ENCODE measurements at places on chromosomes 6 and 20.

DNA sequence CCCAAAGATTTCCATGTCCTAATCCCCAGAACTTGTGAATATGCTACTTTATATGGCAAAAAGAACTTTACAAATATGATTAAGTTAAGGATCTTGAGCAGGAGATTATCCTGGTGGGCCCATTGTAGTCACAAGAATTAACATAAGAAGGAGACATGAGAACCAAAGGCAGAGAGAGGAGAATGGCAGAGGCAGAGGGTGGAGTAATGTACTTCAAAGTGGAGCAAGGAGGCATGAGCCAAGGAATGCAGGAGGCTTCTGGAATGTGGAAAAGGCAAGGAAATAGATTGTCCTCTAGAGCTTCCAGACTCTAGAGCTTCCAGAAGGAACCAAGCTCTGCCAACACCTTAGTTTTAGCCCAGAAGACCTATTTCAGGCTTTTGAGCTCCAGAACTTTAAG, 147.4 kb downstream of the MOXD1 start:
- DNase-seq = no peak

DNA sequence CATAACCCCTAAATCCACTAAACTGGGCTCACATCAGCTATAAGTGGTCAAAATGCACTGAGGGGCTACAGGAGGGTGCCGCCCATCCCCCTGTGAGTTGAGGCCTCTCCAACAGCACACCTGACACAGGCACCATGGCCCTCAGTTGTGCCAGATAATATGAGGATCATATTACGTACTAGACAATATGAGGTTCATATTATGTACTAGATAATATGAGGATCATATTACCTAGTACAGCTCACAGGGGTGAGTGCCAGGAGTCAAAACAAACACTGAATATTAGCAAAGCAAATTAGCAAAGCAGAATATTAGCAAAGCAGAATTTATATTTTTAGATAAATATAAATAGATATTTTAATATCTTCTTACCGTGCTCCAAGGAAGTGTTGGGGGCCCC, 35.3 kb downstream of the CD24 start:
- DNase-seq = no peak

GRCh38 chr6:113854531-113855499, 2.3 kb upstream of the MARCKS start:
- no peak for DNase-seq

- no peak for DNase-seq
These were observed 1.9 kb downstream of the ACTL10 start for GRCh38 chr20:33668466-33669155.

DNA sequence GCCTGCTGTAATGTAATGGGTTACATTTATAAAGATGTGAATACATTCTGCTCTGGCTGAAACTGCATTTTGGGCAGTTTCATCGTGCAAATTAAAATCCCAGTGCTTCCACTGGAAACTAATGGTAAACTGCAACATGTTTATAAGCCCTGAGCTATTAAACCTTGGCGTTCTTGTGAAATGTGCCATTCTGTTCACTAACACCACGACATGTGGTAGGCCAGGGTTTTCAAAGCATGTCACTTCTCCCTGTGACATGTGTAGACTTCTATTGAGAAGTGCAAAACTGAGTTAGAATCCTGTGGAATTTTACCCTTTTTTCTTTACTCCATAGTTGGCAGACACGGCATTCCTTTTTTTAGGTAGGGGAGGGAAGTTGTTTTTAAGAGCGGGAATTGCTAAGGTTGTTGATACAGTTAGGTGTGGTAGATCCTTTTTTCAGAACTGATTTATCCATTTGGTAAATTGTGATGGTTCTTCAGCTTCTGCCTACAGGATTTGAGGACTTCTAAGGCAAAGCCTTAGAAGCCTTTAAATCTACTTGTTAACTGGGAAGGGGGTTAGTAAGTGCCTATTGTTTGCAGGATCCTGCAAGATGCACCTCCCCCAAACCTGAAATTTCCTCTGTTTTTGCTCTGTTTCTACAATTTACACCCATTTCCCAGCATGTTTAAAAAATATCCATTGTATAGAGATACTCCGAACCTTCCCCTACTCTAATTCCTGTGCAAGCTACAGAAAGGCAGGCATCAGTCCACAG, 4.2 kb downstream of the SASH1 start:
- no peak for DNase-seq

- no peak for DNase-seq
These were observed 27.6 kb downstream of the CD40 start for GRCh38 chr20:46145713-46146112.

DNA sequence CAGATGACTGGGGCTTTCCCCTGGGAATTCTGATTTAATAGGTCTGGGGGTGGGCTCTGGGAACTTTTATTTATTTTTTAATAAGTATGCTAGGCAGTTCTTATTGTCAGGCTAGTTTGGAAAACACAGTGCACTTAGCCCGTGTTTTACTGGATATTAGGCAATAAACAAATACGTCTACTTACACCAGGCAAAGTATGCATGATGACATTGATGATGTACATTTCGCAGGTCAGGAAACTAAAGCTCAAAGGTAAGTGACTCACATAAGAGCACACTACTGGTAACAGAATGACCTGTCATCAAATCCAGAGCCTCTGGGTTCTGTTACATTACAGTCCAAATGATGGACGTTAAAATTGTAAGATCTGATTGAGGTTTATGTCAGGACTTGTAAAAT, 144.4 kb upstream of the EXOC2 start:
- no peak for DNase-seq

DNA sequence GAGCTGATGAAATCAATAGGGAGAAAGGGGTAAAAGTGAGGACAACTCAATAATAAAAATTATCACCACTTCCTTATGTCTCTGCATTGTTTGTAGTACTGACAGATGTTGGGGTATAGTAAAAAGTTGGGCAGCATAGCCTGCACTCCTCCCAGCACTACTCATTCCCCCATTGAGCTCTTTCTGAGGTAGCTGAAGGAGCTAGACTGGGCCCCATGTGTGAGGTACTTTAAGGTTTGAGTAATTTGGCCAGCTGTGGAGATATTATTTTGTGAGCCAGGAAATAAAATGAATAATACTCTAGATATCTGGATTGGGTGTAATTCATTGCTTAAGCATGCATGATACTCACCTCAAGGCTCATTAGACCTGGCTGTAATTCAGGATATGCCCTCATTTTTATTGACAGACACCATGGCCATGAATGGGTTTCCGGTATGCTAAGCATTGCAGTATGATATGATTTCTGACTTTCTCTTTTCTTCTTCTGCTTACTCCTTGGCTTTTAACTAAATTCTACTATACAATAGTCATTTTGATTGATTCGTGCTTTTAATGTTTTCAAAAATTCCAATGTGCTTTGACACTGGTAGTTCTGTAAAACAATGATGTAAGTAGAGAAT, 283.9 kb upstream of the RIMS1 start:
- DNase-seq = no peak

GRCh38 chr6:143525356-143525755, 13.8 kb upstream of the FUCA2 start:
- DNase-seq = no peak

DNA sequence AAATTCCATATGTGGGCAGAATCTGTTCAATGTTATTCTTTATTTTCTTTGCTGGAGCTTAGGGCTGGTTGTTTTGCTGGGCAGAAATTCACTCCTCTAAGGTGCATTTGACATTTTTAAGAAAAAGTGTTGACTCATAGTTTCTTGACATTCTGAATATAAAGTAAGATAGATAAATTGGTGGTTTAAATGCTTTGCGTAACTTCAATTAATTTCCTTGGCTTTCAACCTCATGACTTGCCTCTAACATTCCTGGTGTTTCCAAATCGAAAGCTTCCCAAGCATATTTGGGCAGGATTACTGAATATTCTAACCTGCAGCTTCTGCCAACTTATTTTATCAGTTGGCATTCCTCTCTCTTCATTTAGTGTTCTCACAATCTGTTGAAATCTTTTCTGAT, 718.7 kb upstream of the ADGRB3 start:
- no peak for DNase-seq

GRCh38 chr6:1222728-1223595, 88.9 kb upstream of the FOXQ1 start:
- no peak for DNase-seq

DNA sequence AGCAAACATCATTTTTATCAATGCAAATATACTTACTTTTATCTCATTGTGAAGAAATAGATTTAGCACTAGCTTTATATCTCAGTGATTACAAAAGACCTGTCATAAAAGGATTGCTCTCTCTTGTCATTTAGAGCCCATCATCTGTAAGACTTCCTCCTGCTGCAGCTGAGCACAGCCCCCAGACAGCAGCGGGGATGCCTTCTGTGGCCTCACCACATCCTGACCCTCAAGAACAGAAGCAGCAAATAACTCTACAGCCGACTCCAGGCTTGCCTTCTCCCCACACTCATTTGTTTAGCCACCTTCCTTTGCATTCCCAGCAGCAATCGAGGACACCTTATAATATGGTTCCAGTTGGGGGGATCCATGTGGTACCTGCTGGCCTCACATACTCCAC, 127.0 kb upstream of the EDN1 start:
- no peak for DNase-seq

DNA sequence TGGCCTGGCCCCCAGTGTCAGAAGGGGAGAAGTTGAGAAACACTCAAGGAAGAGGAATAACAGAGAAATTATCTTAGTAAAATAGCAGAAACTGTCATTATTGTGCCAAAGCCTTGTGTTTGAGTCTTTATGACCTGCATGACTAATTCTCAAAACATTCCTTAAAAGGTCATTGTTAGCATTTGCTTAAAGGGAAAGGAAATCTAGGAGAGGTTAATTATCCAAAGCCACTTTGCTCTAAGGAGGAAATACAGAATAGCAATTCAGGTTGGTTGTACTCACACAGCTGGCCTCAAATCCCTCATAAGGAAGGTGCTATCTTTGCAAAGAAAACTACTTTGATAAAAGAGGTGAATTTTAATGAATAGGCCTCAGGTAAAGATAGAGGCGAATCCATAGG, 516.7 kb downstream of the CBLN4 start:
- no peak for DNase-seq

DNA sequence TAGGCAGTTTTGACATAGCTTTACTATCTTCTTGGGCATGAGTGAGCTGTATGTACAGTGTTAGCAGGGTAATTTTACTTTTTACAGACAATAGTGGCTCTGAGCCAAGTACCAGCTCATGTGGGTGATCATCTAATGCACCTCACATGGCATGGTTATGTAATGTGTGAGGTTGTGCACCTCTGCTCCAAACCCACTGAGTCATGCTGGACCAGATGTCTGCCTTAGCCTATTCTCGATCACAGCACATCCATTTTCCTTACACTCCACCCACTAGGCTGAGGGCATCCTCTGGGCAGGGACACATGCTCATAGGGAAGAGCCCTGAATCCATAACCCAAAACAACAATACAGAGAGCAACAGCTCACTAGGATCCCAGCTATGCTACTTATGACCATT, 71.6 kb upstream of the FBXL4 start:
- no peak for DNase-seq

GRCh38 chr20:62977613-62978560, 25.4 kb downstream of the SLC17A9 start:
- DNase-seq = no peak

DNA sequence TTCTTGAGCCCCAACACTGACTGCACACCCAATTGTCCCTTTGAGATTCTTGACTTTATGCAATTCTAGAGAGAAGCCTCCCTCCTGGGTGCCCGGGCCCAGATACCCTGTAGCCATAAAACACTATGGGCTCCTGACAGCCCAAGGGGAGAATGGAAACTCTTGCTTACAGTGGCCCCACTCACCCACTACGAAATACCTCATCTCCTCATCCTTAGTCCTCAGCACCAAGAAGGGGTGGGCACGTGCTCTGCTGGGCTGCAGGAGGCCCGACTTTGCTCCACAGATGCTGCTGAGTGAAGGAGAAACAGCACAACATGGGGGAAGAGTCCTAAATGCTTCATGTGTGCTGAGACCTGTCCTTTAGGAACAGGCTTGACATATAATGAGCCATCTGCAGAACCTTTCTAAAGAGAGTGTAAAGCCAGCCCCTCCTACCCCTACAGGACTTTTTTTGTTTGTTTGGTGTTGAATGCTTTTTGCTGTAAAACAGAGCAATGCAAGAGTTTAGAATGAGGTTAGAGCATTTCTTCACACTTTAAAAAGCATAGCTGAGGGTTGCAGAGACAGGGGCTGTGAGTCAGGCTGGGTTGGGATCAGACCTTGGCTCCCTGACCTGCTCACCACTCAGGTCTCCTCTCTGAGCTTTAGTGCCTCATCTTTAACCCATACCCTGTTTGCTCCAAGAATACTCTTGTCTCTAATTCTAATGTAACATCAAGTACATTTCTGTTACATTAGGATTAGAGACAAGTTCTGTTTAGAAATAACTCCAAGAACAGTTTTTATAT, 17.6 kb upstream of the SIRPG start:
- no peak for DNase-seq

GRCh38 chr6:155125906-155126305, 130.8 kb downstream of the TIAM2 start:
- DNase-seq = no peak

- no peak for DNase-seq
These were observed 541.1 kb downstream of the HAO1 start for GRCh38 chr20:7399114-7399513.

- DNase-seq = no peak
These were observed 58.0 kb downstream of the APCDD1L start for GRCh38 chr20:58457083-58457695.

DNA sequence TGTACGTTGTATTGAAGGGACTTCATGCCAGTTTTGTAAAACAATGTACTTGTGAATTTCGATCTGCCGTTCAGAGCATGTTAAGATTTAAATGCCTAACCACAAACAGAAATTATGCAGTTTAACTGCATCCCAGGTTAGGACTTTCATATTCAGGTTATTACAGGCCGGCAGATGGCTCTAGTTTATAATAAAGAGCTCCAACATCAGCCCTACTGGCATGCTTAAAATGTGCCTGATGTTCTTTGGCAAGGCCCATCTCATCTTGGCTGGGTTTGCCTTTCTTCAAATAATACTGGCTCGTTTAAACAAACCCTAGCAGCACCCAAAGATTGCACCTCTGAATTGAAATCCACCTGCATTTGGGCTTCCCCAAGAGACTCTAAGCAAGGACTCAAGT, 169.3 kb upstream of the RIN2 start:
- no peak for DNase-seq

- no peak for DNase-seq
These were observed 106.9 kb downstream of the JPH2 start for GRCh38 chr20:44080064-44080463.

GRCh38 chr6:112744827-112745226, 397.7 kb downstream of the RFPL4B start:
- no peak for DNase-seq

Measured in iPS DF 6.9 (cell line).